ENCODE measurements at places on chromosomes 7 and 10. TPM values are rescaled to one million over a fixed set of nuclear protein-coding genes. Genes with fewer than 3 reads are reported as not detected.

DNA sequence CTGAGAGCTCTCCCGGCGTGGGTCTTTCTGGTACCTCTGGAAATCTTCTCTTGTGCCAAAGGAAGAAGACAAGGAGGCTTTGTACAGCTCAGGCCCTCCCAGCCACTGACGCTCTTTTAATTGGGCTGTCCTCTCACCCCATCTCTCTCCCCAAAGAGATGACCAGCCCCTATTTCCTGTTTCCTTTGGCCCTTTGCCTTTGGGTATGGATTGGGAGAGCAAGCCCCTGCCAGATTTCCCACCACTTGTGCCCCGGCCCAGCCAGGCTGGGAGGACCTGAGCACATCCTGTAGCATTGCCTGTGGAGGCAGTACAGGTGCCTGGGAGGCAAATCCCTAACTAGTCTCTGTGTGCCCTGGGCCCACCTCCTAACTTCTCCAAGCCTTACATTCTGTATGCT lies 5.7 kb upstream of the PLAC9 start:
- no peak for DNase-seq

GRCh38 chr10:938941-939678 lies 7.6 kb upstream of the LARP4B start:
- DNase-seq: no peak

DNA sequence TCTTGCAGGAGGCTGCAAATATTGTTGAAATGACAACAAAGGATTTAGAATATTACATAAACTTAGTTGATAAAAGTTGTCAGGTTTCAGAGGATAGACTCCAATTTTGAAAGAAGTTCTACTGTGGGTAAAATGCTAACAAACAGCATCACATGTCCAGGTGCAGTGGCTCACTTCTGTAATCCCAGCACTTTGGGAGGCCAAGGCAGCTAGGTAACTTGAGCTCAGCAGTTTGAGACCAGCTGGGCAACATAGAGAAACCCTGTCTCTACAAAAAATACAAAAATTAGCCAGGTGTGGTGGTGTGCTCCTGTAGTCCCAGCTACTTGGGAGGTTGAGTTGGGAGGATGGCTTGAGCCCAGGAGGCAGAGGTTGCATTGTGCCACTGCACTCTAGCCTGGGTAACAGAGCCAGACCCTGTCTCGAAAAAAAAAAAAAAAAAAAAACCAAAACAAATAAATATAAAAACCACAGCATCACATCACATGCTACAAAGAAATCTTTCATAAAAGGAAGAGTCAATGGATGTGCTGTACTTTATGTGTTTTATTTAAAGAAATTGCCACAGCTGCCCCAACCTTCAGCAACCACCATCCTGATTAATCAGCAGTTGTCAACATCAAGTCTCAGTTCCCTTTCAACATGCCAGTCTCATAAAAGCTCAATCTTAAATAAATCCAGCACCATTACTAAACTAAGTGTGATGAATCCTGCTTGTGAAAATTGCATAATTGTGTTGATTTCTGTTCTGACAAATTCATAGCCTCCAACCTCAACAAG lies 83.2 kb upstream of the MBL2 start:
- DNase-seq: no peak

GRCh38 chr7:4607311-4607729 lies 74.8 kb upstream of the FOXK1 start:
- no peak for DNase-seq

DNA sequence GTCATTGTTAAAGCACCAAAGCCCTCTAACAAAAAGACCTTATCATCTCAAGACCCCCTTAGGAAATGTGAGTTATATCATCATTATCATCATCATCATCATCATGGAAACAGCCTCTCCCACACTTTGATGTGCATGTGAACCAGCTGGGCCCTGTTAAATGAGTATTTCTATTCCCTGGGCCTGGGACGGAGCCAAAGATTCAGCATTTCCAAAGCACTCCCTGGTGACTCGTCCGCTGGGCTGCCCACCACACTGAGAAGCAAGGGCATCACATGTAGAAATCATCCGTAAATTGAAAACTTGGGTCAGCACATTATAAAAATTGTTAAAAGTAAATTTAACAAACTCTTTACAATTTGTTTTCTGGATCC lies 88.6 kb downstream of the PTPRN2 start:
- no peak for DNase-seq

- DNase-seq: no peak
Observed at GRCh38 chr7:65325793-65326432, 47.7 kb upstream of the ZNF92 start.

DNA sequence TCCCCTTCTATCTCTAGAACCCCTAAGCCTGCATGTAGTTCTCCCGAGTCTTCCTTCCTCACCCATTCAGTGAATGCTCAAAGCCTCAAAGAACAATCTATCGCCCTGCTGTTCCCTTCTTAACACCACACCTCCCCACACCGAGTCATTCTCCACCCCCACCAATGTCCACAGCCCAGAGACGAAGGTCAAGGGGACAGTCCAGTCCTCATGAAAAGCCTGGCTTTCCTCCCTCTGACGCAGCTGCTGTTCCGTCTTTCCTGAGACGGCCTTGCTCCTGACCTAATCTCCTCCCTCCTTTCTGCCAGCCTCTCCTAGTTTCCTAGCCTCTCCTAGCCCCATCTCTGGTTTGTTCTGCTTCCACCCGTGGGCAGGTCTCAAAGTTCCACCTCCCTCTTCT lies 9.2 kb downstream of the MOSPD3 start:
- no peak for DNase-seq

DNA sequence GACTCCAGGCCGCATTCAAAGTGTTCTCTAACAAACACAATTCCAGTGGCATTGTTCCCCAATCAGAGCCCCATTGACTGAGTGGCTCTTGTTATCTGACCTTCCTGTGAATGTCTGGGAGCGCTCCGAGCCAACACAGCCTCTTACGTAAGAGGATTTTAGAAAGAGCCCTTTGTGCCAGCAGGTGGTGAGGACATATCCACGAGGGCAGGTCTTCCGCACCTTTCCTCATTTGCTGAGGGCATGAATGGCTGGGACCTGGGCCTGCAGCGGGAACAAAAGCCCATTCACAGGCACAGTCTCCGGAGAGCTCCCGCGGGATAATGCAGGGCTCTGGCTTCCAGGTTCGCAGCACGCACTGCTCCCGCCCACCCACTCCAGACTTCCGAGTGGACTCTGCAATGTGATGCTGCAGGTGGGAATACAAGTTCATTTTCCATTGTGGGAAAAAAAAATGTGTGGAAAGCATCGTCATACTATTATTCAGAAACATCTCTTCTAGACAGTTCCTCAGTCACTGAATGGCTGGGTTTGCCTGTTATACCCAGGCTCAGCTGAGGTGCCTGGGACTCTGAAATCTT lies 295.0 kb upstream of the IGFBP3 start:
- peak; percentile 27 for DNase-seq

CLCN1 gene
- polyA plus RNA-seq: not detected

AGMO gene
- 0.44 TPM for polyA plus RNA-seq

TFPI2 gene
- polyA plus RNA-seq: 8.5 TPM

OR9A2 gene
- polyA plus RNA-seq: not detected
